NCI-H510A treated with DMSO at 0.1 percent for 48 hours (cell line): ENCODE measurements at places on chromosomes 2 and 18.

- no peak for DNase-seq
These were observed 135.1 kb upstream of the LHCGR start for GRCh38 chr2:48890454-48891131.

DNA sequence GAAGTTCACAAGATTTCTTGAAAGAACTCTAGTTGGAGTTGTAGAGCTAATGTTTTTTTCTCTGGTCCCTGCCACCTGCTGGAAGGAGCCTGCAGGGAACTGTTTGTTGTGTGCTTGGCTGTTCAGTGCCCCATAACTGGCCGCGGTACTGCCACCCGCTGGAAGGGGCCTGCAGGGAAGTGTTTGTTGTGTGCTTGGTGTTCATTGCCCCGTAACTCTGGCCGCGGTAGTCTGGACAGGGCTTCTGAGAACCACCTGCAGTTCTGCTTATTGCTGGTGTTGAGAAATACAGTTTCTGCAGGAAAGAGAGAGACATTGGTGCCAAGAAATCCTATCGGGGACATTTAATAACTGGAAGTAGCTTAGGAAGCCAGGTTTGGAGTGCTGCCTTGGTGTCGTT lies 58.1 kb downstream of the AGAP1 start:
- DNase-seq = peak; percentile 79

DNA sequence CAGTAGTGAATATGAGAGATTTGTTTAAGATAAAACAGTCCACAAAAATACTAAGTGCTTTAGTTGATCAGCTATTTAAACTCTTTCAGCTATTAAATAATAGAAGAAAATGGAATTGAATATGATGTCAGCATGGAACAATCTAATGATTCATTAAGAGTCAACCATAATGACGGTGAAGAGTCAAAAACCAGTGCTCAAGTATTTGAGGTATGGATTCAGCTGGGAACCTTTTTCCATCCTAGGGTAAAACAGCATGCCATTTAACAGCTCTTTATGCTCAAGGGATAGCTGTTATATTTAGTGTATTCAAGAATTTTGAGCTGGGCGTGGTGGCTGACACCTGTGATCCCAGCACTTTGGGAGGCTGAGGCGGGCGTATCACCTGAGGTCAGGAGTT lies 29.7 kb downstream of the CARF start:
- DNase-seq = no peak

- no peak for DNase-seq
These were observed 496.9 kb downstream of the EPHA4 start for GRCh38 chr2:221075203-221075602.

DNA sequence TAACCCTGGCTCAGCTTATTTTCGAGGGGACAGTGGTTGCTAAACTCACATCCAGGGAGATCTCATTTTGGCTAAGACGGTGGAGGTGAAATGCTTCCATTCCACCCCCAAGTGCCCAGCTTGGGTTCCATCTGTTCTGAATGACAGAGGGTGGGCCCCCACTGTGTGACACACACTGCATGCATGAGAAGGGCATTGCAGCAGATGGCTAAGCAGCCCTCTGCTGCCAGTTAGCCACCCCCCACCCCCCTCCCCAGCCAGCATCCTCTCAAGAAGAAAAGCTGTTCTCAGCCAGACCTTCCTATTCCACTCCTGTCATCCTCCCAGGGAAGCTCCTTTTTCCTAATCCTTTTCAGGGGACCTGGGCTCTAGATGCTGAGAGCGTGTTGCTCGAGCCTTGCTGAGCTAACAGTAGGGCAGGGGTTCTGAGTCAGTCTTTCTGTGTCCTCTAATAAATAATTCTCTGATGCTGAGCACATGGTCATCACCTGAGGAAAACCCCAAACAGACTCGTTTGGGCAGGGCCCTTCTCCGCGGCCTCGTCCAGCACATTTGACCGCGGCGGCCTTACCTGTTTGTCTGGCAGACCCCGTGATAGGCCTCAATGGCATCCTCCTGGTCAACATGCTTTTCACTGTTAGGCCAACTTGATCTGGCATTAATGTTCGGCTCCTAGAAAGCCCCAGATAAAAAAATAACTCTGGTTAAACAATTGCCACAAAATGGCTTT lies 49.5 kb upstream of the ACAA2 start:
- DNase-seq = no peak

GRCh38 chr18:45775743-45776142 lies 49.7 kb upstream of the SIGLEC15 start:
- no peak for DNase-seq

DNA sequence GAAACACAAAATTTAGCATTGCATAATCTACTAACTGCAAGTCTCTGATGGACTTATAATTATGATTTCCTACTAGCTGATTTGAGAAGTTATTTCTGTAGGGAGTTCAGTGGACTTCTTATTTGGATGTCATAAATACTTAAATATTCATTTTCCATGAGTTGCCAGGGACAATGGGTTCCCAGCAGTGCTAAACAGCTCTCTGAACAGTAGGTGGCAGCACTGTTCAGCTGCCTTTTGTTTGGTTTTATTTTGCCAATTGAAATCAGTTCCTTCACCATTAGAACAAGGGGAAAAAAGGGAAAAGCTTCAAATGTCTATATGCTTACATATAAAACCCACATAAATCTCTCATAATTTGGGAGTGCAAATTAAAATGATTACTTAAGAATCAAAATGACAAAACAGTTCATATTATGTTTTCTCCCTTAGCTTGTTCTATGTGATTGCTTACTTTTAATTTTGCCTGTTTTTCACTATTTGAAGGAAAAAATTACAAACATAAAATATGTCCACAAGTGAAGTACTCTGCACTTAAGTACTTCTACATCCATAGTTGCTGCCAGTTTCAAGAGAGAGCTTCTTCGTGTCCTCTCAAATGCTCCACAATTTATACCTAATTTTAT lies 898.9 kb downstream of the CPS1 start:
- peak; percentile 42 for DNase-seq

DNA sequence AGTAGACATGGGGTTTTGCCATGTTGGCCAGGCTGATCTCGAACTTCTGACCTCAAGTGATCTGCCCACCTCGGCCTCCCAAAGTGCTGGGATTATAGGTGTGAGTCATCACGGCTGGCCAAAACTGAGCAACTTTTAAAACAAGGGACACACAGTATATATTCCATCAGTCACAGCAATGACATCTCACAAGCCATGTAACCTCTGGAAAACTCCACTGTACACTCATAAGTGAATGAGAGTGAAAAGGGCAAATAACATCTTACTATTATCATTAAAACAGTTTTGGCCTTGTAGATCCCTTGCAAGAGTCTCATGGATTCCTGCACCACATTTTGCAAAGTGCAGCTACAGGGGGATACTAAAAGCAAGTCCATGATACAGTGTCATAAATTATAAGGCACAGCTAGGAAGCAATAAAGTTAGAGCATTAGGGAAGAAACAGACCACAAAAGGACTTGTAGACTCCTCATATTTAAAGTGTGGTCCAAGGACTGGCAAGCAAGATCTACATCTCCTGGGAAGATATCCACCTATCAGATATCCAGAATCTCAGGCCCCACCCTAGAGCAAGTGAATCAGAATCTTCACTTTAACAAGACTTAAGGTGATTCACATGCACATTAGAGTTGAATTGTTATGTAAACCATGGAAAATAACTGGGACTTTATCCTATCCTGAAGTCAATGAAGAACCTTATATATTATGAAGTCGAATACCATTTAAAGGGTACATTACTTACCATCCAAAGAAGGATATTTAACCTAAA lies 5.7 kb downstream of the SMC6 start:
- no peak for DNase-seq

- peak; percentile 1 for DNase-seq
These were observed 65.5 kb downstream of the ACAA2 start for GRCh38 chr18:49747876-49748275.

GRCh38 chr2:213420828-213421385 lies 136.6 kb downstream of the SPAG16 start:
- no peak for DNase-seq

DNA sequence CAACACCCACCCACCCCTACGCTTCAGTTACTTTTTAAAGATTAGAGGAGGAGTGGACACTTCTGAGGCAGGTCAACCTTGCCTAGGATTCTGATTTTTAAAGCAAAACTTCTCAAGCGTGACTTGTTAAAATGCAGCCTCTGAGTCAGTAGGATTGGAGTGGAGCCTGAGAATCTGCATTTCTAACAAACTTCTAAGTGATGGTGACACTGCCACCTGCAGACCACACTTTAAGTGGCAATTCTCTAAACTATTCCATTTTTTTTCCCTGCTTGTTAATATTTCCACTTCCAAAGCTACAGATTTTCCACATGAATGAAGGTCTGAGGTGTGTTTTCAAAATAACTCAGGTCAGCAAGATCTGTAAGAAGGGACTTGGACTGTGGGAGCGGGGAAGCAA lies 171.1 kb upstream of the CCDC150 start:
- DNase-seq = no peak

DNA sequence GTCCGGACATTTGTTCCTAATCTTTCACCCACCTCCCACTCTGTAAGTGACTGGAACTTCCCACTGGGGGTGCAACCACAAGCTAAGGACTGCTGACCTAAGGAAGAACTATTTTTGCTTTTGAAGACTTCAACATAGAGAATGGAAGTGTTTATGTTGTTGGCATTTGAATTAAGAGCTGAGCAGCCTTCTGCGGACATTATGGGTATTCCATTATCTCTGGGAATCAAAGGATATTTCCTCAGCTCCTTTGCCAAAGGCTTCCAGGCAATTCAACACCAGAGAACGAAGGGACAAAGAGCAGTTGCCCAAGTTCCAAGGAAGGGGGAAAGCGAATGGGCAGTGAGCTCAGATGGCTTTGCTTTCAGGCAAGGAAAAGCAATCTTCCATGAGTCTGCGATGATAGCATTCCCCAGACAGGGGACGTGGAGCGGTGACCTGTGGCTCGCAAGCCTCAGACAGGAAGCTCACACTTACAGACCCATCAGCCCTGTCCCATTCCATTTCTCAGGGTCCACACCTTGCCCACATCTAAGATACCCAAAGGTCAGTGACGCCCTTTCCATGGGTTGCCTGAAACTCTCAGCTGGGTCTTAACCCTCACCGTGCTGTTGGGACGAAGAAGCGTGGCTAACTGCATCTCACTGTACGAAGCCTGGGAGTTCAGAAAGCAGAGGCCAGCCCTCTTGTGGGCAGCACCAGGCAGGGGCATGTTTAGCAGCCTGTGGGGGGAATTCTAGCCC lies 116.8 kb downstream of the COPS8 start:
- no peak for DNase-seq

DNA sequence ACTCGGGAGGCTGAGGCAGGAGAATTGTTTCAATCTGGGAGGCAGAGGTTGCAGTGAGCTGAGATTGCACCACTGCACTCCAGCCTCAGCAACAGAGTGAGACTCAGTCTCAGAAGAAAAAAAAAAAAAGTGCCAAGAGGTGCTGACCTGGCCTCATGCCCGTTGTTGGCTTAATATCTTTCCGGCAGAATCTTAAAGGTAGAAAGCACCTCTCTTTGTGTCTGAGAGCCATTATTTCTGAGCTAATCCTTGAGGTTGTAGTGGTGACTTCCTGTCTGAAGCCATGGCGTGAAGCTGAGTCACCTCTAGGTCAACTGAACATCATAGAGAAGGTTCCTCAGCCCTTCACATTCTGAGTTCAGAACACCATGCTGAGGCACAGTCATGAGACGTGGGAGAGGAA lies 60.4 kb downstream of the WDSUB1 start:
- DNase-seq = peak; percentile 49

- no peak for DNase-seq
These were observed 36.0 kb downstream of the CHN1 start for GRCh38 chr2:174969091-174969734.

GRCh38 chr2:130726614-130727180 lies 2.2 kb upstream of the GPR148 start:
- no peak for DNase-seq

DNA sequence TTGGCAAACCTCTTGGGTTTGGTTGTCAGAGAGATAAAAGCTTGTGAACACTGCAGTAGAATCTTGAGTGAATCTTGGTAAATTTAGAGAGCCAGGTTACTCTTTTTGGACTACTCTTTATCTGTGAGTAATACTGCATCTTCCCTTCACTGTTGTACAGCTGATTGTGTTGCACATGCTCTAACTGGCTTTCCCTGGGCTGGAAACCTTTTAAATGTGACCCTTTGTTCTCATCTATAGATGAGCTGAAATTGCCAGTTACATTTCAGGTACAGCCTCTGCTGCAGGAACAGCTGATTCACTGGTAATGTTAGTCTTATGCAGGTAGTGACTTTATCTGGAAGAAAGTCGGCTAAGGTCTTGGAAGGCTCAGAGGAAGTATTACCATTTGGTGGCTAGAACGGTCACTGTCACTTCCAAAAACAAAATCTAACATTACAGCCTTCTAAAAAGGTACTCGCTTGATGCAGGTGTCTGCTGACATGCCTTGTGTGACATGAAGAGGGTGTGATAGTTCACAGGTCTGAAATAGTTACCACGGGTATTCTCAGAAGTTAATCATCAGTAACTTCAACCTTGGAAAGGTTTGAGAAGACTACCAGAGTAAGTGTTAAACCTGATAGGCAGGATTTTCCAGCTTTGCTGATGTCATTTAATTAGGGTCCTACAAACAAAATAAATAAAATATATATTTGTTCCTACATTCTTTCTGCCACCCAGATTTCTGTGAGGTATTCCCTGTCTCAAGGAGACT lies 851.1 kb downstream of the SLC4A3 start:
- DNase-seq = no peak

GRCh38 chr2:223469270-223470046 lies 132.7 kb downstream of the SCG2 start:
- DNase-seq = no peak
